Femur (tissue), 1 donor: ENCODE measurements at places on chromosomes 16 and 17.

GRCh38 chr17:49361129-49361901, 735 bp downstream of the ZNF652 start:
- DNase-seq = peak; percentile 64

GRCh38 chr17:4987767-4988567, 492 bp upstream of the CAMTA2 start:
- peak; percentile 68 for DNase-seq

DNA sequence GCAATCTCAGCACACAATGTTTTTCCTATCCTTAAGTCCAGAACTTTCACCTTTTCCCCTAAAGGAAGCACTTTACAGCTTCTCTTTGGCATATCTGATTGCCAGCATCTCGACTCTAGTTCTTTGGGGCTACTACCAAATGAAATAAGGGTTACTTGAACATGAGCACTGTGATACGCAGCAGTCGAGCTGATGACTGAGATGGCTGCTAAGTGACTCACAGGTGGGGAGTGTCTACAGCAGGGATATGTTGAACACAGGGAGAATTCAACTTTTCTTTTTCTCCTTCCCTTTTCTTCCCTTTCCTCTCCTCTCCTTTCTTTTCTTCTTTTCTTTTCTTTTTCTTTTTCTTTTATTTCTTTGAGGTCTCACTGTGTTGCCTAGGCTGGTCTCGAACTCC, 334.8 kb downstream of the MAF start:
- no peak for DNase-seq

DNA sequence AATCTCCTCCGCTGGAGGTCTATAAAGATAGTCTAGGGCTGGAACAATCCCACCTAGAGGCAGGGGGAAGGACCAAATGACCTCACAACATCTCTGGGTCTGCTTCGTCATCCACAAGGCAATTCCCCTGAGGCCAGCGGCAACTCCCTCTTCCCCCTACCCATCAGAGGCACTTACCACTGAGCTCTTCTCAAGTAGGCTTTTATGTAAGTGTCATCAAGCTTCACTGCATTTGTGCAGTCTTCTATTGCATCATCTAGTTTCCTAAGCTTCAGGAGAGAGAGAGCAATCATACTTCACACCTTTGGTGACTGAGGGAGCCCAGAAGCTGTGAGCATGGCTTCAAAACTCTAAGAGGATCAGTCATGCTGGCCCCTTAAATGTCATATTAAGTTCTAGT, 21.0 kb downstream of the CNP start:
- no peak for DNase-seq

GRCh38 chr16:546909-547770, 13.1 kb upstream of the PRR35 start:
- peak; percentile 71 for DNase-seq

DNA sequence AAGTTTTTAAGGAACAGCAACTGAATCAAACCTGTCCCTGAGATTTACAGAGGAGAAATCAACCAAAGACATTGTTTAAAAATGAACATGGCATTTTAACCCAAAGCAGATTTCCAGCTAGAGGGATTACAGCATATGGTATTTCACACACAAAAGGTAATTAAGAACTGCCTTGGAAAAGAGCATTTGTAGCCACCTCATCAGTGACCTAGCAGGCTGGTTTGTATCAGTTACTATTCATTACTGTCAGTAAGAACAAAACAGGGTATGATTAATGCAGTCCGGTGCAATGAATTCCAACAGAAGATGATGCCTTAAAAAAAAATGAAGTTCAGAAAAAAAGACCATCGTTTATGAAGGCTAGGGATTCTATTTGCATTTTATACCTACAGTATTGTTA, 219.9 kb downstream of the CHD9NB start:
- DNase-seq = no peak

- no peak for DNase-seq
Observed at GRCh38 chr16:12320298-12320706, 343.8 kb downstream of the SNX29 start.

DNA sequence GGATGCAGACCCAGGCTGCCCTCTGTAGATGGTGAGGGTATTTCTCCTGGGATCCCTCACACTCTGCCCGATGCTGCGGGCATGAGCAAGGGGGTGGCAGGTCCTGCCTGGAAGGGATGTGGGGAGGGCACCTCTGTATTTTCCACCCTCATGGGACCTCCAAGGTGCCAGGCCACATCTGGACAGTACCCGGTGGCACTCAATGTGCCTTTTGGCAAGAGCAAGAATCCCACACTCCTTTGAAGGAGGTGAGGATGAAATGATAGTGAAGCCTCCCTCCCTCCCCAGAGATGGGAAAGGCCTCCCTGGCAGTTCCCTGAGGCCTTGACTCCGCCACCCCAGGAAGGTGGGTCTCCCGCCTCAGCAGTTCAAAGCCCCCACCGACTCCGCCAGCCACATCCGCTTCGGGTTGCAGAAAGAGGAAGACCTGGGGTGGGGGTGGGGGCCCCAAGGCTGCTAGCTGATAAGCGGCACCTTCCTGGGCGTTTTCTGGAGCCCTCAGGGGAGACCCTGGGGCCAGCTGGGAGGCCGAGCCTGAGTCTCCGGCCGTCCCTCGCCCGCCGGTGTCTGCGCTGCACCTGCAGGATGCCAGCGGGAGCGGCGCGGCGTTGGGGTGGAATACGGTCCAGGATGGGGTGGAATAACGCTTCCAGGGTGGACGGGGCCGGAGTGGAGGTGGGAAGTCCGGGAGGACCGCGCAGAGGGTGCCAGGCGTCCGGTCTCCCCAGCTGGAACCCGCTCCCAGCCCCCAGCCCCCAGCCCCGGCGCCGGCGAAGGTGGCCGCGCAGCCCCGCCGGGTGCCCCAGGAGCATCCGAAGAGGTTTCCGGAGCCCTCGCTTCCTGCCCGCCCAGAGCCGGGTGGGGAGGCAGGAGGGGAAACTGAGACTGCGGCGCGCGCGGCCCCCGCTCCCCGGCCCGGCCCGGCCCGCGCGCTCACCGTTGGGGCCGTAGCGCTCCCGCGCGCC, 718 bp downstream of the ATP2A3 start:
- no peak for DNase-seq

- no peak for DNase-seq
Observed at GRCh38 chr17:68384471-68384870, 72.8 kb downstream of the WIPI1 start.

GRCh38 chr16:62549875-62550274, 513.6 kb upstream of the CDH8 start:
- no peak for DNase-seq

GRCh38 chr17:77375108-77375916, 234.5 kb downstream of the SEC14L1 start:
- no peak for DNase-seq

- DNase-seq = no peak
Observed at GRCh38 chr17:62186841-62187240, 121.8 kb upstream of the MED13 start.
